ENCODE measurements at places on chromosomes 13 and 19.
A peak's percentile ranks its signal among the peaks of the same experiment; 100 is the strongest.

DNA sequence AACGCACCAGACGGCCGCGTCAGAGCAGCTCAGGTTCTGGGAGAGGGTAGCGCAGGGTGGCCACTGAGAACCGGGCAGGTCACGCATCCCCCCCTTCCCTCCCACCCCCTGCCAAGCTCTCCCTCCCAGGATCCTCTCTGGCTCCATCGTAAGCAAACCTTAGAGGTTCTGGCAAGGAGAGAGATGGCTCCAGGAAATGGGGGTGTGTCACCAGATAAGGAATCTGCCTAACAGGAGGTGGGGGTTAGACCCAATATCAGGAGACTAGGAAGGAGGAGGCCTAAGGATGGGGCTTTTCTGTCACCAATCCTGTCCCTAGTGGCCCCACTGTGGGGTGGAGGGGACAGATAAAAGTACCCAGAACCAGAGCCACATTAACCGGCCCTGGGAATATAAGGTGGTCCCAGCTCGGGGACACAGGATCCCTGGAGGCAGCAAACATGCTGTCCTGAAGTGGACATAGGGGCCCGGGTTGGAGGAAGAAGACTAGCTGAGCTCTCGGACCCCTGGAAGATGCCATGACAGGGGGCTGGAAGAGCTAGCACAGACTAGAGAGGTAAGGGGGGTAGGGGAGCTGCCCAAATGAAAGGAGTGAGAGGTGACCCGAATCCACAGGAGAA, 1.9 kb downstream of the PPP1R12C start:
- DNase-seq, result no peak

GRCh38 chr13:77168237-77168636, 141.3 kb upstream of the FBXL3 start:
- no peak for DNase-seq

DNA sequence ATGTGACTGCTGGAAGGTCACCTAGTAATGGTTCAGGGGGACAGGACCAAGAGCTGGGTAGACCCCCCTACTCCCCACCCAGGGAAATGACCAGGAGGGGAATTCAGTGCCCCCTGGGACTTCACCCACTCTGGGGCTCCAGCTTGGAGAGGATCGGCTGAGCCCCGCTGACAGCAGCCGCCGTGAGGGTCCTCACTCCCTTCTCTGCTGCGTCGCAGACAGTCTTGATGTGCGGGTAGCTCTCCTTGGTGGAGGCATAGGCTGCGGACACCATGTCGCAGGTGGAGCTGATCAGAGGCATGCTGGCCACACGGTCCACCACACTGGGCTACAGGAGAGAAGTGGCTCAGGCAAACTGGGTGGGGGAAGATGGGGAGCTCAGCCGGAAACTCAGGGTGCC, 7.8 kb downstream of the PLIN3 start:
- DNase-seq, result no peak

- peak; percentile 96 for DNase-seq
These were observed 1.0 kb downstream of the CLDND2 start for GRCh38 chr19:51367565-51368365.

DNA sequence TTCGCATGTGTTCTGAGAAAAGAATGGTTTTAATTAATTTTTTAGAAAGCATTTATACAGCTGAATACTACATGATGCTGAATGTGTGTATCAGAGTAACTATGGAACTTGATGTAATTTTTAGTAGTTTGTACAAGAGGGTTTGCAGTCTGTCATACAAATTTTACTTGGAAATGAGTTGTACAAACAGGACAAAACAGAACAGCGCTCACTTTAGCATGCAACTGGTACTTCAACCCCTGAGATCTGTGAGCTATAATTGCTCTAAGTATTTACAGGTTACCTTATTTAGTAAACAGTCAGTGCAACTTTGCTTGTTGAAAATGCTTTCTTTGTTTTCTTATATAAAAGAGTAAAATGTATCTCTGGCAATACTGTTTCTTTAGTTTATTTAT, 706 bp downstream of the TNFRSF19 start:
- no peak for DNase-seq

- no peak for DNase-seq
These were observed 90.2 kb downstream of the RAB20 start for GRCh38 chr13:110471156-110471832.

GRCh38 chr19:17953869-17954268, 13.0 kb upstream of the KCNN1 start:
- DNase-seq, result no peak

GRCh38 chr19:2376784-2377519, 16.9 kb downstream of the TMPRSS9 start:
- DNase-seq, result no peak

- DNase-seq, result no peak
These were observed 1.3 kb upstream of the CRX start for GRCh38 chr19:47820410-47820809.

GRCh38 chr19:29478578-29479565, 46.9 kb upstream of the VSTM2B start:
- DNase-seq, result no peak

DNA sequence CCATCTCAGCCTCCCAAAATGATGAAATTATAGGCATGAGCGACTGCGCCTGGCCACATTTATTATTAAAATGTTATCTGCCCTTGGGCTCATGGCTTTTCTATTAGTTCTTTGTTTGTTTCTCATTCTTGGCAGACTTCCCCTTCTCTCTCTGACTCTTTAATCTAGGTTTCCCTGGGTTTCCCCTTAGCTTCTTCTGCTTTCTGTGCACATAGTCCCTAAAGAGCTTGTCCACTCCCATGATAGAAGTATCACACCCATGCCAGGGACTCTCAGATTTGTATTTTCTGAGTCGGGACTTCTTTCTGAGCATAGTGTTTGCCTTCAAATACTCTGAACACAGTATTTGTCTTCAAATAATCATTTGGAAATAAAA, 38.6 kb upstream of the ITM2B start:
- no peak for DNase-seq

DNA sequence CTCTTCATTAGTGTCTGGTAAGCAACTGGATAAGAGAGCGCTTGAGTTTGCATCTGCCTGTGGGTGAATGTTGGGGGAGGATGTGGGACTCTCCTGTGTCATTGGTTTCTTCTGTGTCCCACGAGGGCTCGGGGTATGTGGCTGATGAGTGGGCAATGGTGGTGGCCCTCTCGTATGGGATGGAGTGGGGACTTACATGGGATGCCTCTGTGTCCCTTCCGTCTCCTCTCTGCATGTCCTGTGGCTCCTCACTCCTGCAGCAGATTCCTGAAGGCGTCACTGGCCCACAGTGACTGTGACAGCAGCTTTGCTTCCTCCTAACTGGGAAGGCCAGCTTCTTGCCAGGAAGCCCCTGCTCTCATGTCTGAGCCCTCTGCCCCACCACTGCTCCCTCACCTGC, 2.6 kb upstream of the LRP3 start:
- DNase-seq, result no peak

GRCh38 chr13:46596466-46596865, 43.5 kb downstream of the LRCH1 start:
- DNase-seq, result no peak

DNA sequence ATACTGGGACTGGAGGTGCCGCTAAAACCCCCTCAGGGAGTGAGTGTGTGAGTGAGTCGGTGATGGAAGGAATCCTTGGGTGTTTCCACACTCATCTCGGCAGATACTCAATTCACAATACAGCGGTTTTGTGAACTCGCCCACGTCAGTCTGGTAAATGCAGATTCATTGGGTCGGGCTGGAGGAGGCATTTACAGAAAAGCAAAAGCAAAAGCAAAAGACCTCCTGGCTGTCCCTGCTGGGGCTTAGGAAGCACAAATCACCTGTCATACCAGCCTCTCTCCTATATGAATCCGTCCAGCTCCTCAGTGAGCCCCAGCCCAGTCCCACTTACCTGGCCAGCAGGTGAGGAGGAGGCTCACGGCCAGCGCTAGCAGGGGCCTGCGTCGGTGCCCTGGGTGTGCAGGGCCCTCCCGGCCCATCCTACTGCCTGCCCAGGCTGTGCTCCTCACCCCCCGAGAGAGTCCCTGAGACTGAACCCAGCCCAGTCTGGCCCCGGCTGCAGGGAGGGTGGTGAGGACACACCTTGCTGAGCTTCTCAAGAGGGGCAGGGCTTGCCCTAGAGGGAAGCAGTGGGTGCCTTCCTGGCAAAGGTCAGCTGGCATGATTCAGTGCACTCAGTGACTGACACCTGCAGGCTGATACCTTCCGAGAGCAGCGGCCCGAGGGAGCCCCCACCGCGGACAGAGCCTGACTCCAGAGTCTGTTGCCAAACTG, at the start of gene MUC16:
MUC16 (minus strand) TSS at position 475 of the 717 bp plus-strand sequence.
- no peak for DNase-seq

DNA sequence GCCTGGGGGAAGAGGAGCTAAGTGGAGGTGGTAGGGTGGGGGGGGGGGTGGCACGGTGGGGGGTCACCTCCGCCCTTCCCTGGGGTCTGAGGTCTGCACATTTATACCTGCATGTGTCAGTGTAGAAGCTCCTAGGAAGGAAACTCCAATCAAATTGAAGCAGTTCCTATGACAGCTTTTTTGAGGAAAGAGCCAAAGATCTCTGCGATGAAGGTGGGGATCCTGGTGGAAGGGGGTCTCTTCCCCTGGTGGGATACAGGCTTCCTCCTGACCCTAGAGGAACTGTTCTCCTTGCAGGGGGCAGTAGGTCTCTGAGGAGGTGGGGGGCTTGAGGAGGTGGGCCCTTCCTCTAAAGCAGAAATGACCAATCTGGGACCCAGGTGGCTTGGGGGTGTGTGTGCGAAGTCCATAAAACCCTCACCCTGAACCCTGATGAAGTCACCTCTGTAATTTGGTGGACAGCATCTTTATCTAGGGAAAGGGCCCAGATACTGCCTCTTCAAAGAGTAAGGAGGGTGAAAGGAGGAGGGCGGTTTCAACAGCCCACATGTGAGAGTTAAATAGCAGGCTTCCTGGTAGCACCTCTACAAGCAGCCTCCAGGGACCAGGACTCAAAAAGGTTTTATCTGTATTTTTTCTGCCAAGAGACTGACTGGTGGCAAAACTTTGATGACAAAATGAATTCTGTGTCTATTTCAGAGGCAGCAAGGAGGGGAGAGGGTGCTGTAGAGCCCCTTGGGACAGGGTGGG, 12.9 kb downstream of the RANBP3 start:
- DNase-seq, result no peak

GRCh38 chr19:46144756-46145155, 3.3 kb upstream of the IGFL2 start:
- DNase-seq, result no peak

- no peak for DNase-seq
These were observed 22.1 kb downstream of the MYO9B start for GRCh38 chr19:17097593-17098126.

DNA sequence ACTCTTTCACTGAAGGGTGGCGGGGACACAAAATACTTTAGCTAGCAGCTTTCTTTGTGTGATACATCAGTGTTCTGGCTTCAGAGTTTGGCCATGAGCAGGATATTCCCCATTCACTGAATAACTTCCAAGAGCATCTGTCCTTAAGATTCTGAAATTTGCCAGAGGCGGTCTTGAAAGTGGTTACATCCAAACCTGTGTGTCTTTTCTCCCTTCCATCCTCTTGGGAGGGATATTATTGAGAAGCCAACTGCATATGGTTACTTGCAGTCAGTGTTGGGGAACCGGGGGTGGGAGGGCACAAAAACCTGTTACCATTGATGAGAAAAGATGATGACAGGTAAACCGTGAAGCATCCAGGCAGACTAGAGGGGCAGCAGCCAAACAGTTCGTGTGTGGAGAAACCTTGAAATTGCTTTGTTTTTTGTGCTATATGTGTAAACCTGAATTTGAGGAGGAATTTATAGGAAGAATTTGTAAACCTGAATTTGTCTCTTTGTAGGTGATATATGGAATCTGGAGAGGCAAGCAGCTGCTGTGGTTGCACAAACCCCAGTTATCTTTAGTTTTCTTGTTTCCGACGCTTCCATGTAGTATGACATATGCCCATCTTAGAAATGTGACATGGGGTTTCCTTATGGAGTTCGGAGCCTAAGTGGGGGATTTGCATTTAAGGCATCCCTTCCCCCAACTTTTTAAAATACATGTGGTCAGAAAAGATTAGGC, 104.8 kb downstream of the WDFY2 start:
- no peak for DNase-seq

GRCh38 chr19:3096902-3097326, 2.8 kb downstream of the GNA11 start:
- DNase-seq, result no peak

GRCh38 chr13:34114581-34114980, 296.6 kb downstream of the RFC3 start:
- DNase-seq, result no peak

DNA sequence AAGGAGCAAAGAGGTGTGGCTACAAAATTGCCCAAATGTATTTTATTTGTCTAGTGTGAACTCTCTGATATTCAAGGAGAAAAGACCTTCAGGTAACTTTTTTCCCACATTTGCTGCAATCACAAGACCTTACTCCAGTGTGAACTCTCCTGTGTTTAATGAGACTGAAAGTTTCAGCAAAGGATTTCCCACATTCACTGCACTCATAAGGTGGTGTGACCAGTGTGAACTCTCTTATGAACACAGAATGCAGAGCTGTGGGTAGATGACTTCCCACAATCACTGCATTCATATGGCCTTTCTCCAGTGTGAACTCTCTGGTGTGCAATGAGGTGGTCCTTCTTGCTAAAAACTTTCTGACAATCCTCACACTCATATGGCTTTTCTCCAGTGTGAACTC, 16.4 kb downstream of the ZNF814 start:
- DNase-seq, result no peak

DNA sequence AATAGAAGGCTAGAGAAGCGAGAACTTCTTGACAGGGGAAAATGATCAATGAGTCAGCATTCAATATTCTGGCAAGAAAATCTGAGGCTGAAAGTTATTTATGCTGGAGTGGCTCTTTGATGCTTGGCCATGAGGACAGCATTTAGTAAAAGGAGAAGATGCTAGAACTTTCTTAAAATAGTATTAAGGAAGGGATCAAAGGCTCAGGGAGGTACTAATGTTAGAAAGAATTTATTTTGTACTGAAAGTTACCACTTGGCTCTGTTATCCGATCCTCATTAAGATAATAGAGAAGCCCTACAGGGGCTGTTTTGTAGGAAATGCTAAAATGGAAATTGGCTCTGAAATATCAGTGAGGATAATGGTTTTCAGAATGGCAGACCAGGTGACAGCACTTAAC, 1774.6 kb upstream of the PCDH20 start:
- no peak for DNase-seq

DNA sequence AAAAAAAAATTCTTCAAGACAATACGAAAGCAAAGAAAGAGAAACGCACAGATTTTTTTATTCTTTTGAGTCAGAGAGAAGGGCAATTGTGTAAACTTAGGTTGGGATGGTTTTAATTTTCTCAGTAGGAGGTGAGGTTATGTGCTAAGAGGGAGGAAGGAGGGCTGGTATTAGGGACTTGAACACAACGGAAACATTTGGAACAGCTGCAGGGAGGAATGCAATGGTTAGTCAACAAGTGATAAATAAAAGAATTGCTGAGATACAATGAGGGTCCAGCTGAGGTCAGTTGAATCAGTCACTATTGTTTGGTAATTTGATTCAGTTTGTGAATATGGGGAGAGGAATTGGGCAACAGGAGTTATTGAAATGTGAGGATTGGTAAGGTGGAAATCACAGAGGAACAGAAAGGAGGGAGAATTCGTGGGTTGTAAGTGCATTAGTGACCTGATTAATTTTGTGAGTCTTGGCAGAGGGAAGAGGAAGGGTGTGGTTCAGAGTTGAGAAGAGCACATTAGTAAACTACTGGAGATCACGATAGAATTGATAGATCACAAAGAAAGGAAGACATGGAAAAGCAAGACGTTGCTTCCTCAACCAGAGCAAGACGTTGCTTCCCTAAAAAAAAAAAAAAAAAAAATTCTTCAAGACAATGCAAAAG, 499.5 kb upstream of the SPRY2 start:
- no peak for DNase-seq

Data from activated naive CD8-positive, alpha-beta T cell treated with anti-CD3 and anti-CD28 coated beads, Interleukin-2, amount 50 U/mL, for 16 hours (primary cell).